ENCODE measurements at places on chromosomes 1 and 21. TPM values are rescaled to one million over a fixed set of nuclear protein-coding genes. Genes with fewer than 3 reads are reported as not detected.

CYP4A22 gene
- total RNA-seq = not detected

PALMD gene
- 33.5 TPM for total RNA-seq

DNA sequence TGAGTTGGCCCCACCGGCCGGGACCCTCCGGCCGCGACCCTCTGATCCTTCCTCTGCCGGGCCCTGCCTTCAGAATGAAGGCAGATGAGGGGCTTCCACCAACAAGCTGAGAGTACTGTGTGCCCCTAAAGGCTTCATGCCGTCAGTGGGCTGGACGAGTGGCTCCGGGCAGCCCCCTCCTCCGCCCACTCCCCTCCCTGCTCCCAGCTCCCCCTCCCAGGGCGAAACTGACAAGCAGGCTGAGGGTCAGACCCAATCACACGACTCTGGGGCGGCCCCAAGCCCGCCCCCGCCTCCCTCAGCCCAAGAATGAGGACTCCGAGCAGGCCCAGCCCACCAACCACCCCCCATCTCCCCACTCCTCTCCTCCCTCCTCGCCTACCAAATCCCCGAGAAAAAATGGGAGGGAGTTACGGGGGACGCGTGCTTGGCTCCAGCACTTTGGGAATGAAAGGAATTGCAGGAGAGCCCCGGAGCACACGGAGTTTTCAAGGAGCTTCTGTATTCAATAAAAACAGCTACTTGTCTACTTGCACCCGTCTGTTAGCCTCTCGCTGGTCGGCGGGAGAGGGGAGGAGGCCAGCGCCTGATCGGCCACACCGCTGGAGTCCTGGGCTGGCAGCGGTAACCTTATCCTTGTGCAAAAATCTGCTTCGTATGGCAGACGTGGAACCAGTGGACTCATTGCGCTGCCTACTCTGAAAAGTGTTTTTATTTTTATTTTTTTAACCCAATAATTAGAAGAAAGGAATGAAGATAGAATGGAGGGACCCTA is at the start of gene COL11A1:
Gene COL11A1, minus strand, starts transcription at position 147 of the 775 bp plus-strand sequence. CDS start 344 bp downstream, outside the sequence.
- no peaks in the 10 kb centered on the region for H3K36me3 ChIP-seq
- no peak within 1 kb of the TSS for H3K4me3 ChIP-seq
- no peak for DNase-seq
- no peaks in the 10 kb centered on the region for H3K27me3 ChIP-seq
- H3K4me1 ChIP-seq = peaks cover 16% of the 10 kb centered on the region

GRCh38 chr21:35035116-35035515 is 14.0 kb downstream of the RUNX1 start:
- H3K27me3 ChIP-seq = no peaks in the 10 kb centered on the region
- H3K4me3 ChIP-seq = no peak overlapping the region
- no peaks in the 10 kb centered on the region for H3K4me1 ChIP-seq
- no peak overlapping the region for H3K27ac ChIP-seq
- peaks cover 54% of the 10 kb centered on the region for H3K36me3 ChIP-seq

DNA sequence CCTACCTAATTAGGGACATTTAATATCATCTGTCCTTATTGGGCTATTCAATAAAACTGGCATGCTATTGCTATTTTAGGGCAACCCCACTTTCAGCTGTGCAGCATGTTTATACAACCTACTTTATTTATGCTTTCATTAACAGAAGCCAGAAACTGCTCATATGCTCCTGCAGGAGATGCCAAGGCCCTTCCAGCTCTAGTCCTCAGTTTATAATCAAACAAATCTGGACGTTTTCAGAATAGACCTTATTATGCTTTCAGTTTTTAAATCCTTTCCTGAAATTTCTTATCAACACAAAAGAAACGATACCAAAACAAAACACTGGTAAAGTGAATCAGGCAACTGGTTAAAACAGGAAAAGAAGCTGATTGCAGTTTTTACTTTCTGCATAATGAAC is 53.2 kb downstream of the PTGS2 start:
- DNase-seq = no peak
- no peaks in the 10 kb centered on the region for H3K36me3 ChIP-seq
- no peak overlapping the region for H3K4me3 ChIP-seq
- no peaks in the 10 kb centered on the region for H3K4me1 ChIP-seq
- no peaks in the 10 kb centered on the region for H3K27me3 ChIP-seq

SYT6 gene
- total RNA-seq = 0.04 TPM

DNA sequence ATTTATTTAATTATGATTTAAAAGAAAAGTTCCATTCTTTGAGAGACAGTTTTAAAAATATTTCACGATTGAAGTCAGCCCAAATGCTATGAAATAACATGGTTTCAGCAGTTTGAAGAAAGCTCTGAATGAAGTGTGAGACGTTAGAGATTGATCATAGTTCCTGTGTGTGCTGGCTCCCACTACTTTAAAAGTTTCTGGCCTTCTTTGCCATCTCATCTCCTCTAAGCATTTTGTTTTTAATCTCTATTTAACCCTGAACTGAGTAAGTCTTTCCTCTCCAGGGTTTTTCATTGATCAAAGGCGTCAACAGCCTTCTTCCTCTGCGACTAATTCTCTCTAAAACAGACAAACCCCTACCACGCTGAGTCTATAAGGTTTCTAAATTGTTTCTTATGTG is 225.3 kb upstream of the B3GALT2 start:
- H3K27me3 ChIP-seq = no peaks in the 10 kb centered on the region
- H3K4me3 ChIP-seq = no peak overlapping the region
- H3K4me1 ChIP-seq = no peaks in the 10 kb centered on the region
- no peak for DNase-seq
- H3K27ac ChIP-seq = no peak overlapping the region
- no peaks in the 10 kb centered on the region for H3K36me3 ChIP-seq

DNA sequence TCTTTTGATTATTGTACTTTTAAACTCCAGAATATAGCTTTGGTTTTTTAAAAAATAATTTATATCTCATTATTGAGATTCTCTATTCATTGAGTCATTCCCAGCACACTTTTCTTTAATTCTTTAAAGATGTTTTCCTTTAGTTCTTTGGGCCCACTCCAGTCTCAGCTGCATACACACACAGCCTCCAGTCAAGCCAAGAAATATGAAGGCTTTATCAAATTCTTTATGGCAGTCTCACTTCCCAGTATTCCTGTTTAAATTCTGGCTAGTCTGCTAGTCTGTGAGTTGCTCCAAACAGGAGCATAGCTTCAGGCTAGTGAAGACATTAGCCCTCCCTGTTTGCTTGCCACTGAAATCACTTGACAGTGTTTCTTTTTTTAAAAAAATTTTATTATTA is 61.2 kb downstream of the CRP start:
- H3K4me1 ChIP-seq = no peaks in the 10 kb centered on the region
- no peaks in the 10 kb centered on the region for H3K27me3 ChIP-seq
- no peak for DNase-seq
- no peak overlapping the region for H3K27ac ChIP-seq
- no peak overlapping the region for H3K4me3 ChIP-seq
- no peaks in the 10 kb centered on the region for H3K36me3 ChIP-seq

GRCh38 chr1:36126005-36126716 is 1.1 kb upstream of the COL8A2 start:
- peaks cover 3% of the 10 kb centered on the region for H3K27me3 ChIP-seq
- H3K27ac ChIP-seq = no peak overlapping the region
- no peak for DNase-seq
- H3K4me1 ChIP-seq = peaks cover 37% of the 10 kb centered on the region
- H3K4me3 ChIP-seq = no peak overlapping the region

DNA sequence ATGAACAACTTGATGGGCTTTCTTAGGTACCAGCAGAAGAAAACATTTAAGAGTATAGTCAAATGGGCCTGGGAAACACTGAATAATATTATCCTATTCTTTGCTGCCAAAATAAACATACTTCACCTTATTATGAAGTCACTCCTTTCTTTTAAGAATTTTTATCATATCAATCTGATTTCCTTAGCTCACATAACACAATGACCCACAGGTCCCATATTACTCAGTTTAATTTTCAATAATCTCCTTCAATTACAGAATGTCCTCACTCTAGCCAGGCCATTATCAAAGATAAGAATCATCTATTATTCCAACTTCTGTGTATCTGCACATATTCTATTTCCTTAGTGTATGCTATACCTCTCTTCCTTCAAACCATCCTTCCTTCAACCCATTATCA is 63.0 kb downstream of the PIGK start:
- H3K27ac ChIP-seq = no peak overlapping the region
- peaks cover 12% of the 10 kb centered on the region for H3K36me3 ChIP-seq
- H3K27me3 ChIP-seq = no peaks in the 10 kb centered on the region
- no peak overlapping the region for H3K4me3 ChIP-seq
- H3K4me1 ChIP-seq = no peaks in the 10 kb centered on the region

GRCh38 chr1:15261155-15262002 is 14.4 kb downstream of the FHAD1 start:
- H3K27ac ChIP-seq = no peak overlapping the region
- H3K36me3 ChIP-seq = no peaks in the 10 kb centered on the region
- no peak for DNase-seq
- H3K27me3 ChIP-seq = no peaks in the 10 kb centered on the region

DNA sequence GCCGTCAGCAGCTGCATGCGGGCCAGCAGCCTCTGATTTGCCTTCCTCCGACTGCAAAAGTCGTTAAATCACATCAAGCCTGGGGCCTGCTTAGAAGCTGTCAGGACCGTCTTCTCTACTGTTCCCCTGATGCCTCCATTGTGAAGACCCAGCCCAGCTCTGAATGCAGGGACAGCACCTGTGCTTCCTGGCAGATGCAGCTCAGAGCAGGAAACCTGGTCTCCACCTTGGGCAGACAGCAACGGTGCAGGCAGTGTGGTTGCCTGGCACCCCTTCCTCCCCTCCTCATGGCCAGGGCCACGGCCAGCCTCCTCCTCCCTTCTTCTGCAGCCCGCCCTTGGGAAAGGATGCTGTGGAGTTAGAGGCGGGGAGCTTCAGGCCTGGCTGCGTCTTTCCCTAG is 92.3 kb upstream of the COL6A1 start:
- no peaks in the 10 kb centered on the region for H3K36me3 ChIP-seq
- no peak overlapping the region for H3K4me3 ChIP-seq
- DNase-seq = no peak
- no peaks in the 10 kb centered on the region for H3K27me3 ChIP-seq
- H3K4me1 ChIP-seq = peaks cover 47% of the 10 kb centered on the region

DNA sequence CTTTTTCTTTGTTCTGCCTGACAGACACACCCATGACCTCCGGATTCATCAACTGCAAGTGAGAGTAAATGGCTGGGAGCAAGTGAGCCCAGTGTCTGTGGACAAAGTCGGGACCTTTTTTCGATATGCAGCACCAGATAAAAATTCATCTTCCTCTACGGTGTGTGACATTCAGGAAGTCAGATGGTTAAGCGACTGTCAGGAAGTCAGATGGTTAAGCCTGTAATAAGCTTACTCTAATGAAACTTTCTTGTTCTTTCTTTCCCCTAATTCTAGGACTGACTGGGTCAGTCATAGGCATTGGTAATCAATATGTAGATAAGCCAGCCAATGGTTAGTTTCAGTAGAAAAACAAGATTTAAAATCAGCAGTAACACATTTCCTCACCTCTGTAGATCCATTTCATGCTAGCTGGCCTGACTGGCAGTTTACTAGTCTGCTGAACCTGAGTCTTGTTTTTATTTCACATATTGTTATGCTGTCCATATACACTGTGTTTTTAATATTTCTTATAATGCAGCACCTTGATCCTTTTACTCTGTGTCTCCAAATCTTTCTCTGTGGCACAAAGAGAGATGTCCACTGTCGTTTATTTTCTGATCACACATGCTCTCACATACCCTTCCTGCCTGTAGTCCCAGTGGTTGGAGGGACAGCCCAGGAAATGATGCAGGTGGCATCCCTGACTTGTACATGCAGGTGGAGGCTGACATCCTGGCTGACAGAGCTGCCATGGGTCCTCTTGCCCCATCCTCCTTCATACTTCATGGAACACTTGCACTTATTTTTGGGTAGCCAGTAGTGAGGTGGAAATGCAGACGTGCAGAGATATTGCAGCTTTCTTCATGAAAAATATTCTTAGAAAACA is 115.8 kb downstream of the VPS13D start:
- no peak overlapping the region for H3K27ac ChIP-seq
- no peak overlapping the region for H3K4me3 ChIP-seq
- H3K4me1 ChIP-seq = peaks cover 26% of the 10 kb centered on the region
- H3K36me3 ChIP-seq = peaks cover 25% of the 10 kb centered on the region

- H3K27me3 ChIP-seq = no peaks in the 10 kb centered on the region
- no peaks in the 10 kb centered on the region for H3K36me3 ChIP-seq
- DNase-seq = no peak
- no peak overlapping the region for H3K4me3 ChIP-seq
Observed at GRCh38 chr1:206529425-206529824, 22.1 kb downstream of the RASSF5 start.

DNA sequence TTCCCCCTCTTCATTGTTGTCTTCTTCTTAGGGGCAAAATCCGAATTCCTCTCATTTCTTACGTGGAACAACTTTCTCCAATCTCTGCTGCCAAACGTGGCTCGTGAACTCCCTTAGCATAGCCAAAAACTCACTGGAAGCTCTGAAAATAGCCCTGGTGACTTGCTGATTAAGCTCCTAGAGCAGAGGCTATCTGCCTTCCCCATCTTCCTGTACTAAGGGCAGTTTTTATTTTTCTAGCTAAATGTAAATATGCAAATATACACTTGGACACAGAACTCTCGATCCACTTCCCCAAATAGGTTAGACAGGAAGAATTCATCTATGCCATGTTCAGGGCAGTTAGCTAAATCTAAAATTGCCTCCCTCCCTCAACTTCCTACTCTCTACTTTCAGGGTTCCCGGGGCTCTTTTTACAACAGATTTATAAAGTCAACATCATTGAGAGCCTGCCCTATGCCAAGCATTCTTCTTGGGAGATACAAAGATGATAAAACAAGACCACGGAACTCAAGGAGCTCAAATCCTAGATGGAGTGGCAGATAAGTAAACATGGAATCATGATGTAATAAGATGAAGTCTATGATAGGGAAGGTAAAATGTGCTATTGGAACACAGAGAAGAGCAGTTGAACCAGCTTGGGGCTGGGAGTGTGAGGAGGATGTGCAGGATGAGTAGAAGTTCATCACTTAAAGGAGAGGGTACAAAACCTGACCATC is 59.4 kb upstream of the FMOD start:
- H3K4me1 ChIP-seq = peaks cover 3% of the 10 kb centered on the region
- no peak overlapping the region for H3K27ac ChIP-seq
- H3K27me3 ChIP-seq = peaks cover 4% of the 10 kb centered on the region
- H3K4me3 ChIP-seq = no peak overlapping the region
- no peak for DNase-seq

MX1 gene
- total RNA-seq = not detected

DNA sequence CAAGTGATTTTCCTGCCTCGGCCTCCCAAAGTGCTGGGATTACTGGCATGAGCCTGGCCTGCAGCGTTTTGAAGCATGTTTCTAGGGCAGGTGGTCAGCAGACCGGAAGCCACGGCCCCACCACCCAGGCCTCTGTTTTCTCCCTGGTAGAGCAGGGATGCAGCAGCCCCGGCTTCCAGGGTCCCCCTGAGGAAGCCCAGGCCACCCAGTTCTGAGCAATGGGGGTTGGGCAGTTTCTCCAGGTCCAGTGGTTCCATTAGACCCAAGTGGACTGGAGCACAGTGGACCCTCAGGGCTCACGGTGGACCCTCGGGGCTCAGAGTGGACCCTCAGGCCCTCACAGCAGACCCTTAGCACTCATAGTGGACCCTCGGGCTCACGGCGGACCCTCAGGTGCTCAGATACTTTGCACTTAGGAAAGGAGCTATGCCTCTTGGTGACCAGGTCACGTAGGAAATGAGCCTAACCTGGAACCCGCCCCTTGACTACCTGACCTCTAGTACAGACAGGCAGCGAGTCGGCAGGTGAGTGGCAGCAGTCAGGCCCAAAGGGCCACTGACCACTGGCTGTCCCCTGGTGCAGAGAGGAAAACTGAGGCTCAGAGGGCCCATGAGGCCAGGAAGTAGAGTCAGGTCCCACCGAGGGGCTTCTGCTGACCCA is 4.6 kb upstream of the FNDC10 start:
- H3K27me3 ChIP-seq = peaks cover 36% of the 10 kb centered on the region
- H3K4me1 ChIP-seq = peaks cover 9% of the 10 kb centered on the region
- H3K4me3 ChIP-seq = no peak overlapping the region
- H3K27ac ChIP-seq = no peak overlapping the region
- DNase-seq = no peak
